ENCODE measurements at places on chromosomes 16 and 17.

- DNase-seq: no peak
These were observed 55.4 kb downstream of the NUP93 start for GRCh38 chr16:56785317-56785716.

DNA sequence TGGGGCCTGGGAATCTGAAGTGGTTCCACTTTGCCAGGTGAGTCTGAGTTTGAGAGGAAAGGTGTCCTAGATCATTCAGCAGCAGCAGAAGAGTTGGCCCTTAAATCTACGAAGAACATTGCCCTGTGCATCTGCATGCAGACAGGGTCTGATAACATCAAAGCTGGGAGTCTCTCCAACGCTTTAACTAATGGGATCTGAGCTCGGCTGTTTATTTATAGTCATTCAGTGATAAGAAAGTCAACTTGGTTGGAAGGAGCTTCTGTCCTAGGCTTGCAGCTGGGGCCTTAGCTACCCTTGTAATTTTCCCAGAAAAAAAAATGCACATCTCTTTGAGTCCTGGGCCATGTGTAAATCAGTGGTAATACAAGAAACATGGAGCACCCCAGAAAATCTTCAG lies 418.0 kb upstream of the HSBP1 start:
- DNase-seq: no peak

DNA sequence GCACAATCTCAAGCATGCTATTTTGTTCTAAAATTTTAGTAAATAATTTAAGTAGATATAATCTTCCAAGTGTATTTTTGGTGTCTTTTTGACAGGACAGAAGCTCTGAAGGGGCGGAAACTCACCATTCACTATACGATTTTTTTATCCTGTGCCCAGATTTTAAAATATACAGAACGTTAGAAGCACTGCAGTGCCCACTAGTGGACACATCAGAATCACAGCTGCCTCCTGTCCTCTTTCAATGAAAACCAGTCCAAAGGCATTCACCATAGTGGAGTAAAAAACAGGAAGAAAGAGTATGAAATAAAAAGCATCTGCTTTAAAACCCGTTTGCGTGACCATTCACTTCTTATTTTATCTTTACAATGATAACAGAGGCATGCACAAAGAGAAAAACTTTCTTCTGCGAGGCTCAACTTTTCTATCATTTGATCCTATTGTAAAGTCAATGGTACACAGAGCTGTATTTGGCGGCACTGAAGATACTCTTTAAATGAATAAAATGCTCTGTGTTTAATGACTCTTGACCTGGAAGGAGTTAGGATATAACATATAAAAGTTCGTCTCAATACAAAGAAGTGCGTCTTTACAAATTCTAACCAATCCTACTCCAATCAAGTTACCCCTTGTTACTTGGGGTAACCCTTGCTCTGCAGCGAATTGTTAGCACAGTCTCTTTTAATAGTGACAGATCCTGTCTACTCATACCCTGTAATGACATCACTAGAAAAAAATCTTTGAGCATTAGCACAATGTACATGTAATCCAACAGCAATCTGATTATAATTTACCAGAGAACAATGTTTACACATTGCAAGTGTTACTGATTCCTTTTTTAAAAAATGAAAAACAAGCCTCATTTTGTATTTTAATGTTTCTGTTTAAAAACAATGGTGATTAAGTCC lies 339.8 kb upstream of the PSMD7 start:
- DNase-seq: peak; percentile 16

- no peak for DNase-seq
These were observed 62.2 kb downstream of the UTP18 start for GRCh38 chr17:51322390-51323029.

DNA sequence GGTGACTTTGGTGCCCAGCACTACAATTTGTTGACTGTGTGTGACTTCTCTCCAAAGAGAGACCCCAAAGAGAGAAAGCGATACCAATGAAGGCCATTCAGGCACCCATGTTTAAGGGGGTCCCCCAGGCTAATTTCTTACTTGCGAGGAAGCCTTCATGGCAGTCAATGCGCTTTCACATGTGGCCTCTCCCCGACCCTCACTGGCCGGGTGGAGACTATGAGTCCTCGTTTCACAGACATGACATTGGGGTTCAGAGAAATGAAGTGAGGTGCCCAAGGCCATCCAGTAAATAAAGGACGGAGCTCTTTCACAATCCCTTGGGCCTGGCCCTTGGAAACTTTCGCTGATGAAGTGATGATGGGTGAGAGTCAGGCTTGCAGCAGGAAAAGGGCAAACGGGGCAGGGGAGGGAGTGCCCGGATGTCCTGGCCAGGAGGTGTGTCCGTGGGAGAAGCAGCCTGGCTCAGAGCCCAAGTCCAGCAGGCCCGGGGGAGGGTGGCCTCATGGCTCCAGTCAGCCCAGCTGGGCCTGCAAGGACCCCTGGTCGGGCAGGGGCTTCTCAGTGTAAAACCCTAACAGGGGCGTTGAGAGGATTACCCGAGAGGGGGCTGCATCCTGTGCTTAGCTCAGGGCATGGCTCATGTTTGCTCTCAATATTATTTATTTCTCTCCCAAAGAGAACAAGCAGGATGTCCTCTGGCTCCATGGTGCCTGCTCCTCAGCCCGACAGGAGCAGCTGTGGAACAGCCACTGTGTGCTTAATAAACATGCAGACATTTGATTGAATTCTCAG lies 14.7 kb downstream of the TBX2 start:
- no peak for DNase-seq

- no peak for DNase-seq
These were observed 42.7 kb downstream of the SOCS3 start for GRCh38 chr17:78316867-78317789.

DNA sequence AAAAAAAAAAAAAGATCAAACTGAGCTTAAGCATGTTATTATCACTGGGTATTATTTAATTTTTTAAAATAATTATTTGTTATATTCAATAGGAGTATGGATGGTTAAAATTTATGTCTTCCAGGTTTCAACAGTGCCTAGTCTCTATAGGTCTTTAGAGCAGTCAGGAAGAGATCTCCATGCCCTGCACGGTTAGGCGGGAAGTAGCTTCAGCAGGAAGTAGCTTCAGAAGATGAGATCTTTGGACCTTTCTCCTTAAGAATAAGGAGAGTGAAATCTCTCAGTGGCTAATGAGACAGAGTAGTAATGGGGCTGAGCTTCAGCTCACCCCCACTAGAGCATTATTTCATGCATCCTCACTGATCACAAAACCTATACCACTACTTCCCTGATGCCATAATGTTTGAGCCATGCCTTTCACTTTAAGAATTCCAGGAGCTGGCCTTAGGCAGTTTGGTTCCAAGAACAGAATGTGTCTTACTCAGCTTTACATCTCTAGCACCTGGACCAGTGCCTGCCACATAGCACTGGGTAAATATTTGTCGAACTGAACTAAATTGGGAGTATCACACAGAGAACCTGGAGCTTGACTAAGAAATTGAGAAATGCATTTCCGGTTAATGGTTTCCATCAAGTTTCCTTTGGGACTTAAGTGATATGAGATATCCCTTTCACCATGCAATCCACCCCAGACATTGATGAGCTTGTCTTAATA lies 43.5 kb downstream of the SCPEP1 start:
- no peak for DNase-seq

- no peak for DNase-seq
These were observed 2.3 kb downstream of the UNC45B start for GRCh38 chr17:35149941-35150340.

- DNase-seq: peak; percentile 20
These were observed 1.0 kb downstream of the SRCIN1 start for GRCh38 chr17:38604479-38605403.

- DNase-seq: no peak
These were observed 96.2 kb downstream of the RAP1GAP2 start for GRCh38 chr17:2892305-2892971.

DNA sequence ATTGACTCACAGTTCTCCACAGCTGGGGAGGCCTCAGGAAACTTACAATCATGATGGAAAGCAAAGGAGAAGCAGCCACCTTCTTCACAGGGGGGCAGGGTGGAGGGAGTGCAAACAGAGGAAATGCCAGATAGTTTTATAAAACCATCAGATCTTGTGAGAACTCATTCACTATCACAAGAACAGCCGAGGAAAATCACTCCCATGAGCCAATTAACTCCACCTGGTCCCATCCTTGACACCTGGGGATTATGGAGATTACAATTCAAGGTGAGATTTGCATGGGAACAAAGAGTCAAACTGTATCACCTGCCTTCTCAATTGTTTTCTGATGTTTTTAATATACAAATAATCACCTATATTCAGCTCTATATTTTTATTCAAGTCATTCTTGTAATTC lies 1527.3 kb upstream of the GOT2 start:
- DNase-seq: no peak

DNA sequence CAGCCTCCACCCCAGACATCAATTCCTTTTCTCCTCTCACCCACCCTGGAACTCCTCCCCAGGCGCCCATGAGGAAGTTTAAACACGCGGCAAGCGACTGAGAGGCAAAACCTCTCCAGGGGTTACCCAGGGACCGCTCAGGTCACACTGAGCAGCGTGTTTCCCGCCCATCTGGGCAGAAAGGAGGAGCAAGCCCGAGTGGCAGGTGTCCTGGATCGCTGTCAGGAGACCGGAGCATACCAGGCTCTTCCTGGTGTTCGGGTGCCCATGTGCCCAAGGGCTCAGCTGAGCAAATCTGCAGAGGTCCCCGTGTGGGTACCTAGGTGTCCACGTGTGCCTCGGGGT lies 491 bp downstream of the SLC25A19 start:
- DNase-seq: peak; percentile 46

DNA sequence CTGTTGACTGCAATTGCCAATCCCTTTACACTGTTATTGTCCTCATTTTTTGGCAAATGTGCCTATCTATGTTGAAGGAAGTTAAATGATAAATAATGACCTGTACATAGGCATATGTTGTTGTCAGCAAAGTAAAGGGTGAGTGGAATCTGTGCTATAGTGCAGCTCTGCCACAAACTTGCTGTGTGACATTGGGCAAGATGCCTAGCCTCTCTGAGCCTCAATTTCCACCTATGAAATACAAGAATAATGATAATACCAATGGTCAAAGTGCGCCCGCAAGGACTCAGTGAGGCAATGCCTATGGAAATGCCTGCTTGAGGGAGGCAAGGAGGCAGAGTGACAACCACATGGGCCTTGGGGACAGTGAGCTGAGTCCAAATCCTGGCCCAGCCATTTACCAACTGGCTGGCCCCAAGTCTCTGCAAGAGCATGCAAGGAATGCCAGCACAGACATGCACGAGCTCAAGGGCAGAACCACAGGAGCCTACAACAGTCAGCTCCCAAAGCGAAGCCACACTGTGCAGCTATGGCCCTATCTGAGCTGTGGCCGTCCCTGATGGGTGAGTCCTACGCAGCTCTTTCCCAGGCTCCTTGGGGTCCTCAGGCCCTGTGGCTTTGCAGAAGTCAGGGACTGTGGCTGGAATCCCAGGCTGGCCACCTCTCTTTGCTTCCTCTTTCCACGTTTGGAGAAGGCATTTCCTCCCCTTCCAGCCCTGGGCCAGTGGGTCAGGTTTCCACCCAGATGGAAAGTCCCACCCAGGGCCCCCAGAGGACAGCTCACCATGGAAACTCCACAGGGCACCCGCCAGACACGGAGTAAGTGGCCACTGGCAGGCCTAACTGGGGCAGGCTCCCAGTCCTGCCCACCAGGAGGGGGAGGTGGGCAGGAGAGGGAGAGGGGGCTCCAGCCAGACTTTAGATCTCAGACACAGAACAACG lies 82.1 kb downstream of the ZNF423 start:
- no peak for DNase-seq

GRCh38 chr16:10761373-10761772 lies 17.7 kb downstream of the NUBP1 start:
- no peak for DNase-seq

- no peak for DNase-seq
These were observed 218.0 kb upstream of the CNTNAP4 start for GRCh38 chr16:76059186-76059585.

DNA sequence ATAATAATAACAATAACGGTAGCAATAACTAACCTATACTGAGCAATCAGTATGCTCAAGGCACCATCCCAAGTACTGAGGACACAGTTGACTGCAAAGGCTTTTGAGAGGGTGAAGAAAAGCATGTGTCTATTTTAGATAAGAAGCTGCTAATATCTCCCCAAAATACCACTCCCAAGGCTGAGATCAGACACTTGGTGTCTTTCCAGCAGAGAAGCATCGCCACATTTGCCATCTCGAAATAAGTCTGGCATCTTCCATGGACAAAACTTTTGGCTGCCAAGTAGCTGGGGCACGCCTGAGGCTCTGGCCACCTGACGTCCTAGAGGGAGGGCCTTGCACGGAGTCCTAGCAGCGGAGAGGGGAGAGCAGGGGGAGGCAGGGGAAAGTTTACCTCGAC lies 39.0 kb downstream of the ZNF423 start:
- no peak for DNase-seq

DNA sequence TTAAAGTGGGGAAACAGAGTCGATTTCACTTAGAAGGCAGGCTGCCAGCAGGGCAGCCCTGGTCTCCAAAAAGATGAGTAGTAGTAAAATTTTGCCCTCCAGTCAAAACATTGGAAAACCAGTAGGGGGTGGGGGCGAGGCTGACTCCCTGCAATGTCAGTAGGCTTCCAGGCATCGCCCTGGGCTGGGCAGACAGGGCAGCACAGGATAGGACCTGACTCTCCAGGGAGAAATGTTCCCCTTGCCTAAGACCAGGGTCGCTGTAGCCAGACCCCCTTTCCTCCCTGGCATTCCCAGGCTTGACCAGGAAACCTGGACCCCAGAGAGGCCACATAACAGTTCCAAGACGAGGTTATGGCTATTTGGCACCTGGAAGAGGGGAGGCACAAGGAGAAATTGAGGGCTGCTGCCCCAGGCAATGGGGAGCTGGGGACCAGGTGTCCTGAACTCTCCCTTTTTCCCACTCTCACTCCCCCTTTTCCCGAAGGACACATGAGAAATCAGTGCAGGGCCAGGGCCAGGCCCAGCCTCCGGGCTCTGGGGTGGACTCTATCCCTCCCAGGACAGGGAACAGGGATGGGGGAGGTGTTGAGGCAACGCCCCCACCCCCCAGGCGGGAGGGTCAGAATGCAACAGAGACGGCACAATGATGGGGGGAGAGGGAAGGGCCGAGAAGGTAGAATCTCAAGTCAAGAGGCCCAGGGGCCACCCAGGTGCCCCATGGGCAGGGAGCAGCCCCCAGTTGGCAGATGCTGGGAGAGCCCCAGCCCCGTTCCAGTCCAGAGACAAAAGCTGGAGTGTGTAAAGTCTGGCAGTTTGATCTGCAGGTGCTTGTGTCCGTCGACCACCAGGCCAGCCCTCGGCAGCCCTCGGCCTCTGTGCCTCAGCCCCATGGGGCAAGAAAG lies 4.5 kb upstream of the SAMD14 start:
- DNase-seq: no peak

DNA sequence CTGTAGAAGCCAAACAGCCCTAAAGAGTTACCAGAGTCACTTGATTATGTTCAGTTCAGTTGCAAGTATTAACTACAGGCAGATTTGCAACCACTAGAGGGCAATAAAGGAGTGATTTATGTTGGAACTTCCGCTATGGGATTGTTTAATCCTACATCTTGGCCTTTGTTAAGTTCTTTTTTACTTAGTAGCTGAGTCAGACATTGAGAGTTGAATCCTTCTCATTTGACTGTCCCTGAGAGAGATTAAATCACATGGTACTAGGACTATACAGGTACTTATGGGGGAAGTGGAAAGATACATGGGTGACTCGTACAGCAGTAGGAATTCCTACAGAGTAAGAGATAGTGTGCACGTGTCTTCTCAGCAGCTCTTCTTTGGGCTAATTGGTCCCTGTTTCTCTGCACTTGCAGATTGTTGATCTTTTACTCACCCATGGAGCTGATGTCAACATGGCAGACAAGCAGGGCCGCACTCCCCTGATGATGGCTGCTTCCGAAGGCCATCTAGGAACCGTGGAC lies 40.3 kb downstream of the CYB561 start:
- DNase-seq: no peak

- DNase-seq: peak; percentile 19
These were observed 532 bp downstream of the DHX40 start for GRCh38 chr17:59565959-59566324.

- no peak for DNase-seq
These were observed 42.7 kb upstream of the EMP2 start for GRCh38 chr16:10623059-10623458.
